ENCODE measurements at places on chromosomes 6 and 20.

DNA sequence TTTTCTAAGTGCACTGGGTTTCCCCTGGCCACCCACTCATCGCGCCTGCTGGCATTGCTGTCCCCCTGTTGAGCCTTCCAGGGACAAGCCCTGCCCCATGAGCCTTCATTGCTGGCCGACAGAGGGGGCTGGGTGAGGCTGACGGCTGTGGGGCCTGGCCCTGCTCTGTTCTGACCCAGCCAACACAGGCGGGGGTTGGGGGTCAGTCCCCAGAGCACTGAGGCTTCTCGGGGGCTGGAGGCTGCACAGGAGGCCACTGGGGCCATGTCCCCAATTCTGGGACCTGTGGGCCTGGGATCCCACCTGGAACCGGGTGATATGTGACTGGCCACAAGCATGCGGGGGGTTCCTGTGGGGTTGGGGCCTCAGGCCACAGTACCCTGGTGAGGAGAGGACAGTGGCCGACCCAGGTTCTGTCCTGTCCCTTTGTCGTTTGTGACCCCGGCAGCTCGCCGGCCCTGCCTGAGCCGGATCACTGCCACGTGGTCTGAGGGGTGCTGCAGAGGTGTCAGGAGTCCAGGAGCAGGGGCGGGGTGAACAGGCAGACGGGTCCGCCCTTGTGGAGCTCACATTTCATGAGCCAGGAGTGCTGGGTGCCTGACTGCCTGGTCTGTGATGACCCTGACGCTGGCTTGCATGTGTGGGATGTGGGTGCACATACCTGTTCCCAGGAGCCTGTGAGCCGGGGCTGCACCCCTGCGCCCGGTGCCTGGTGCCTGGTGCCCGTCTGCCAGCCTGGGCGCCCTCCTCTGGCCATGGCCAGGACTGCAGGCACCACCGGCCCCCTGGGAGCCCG is 2.1 kb upstream of the COL20A1 start:
- no peak for DNase-seq

GRCh38 chr6:144036835-144037195 is 28.8 kb upstream of the PLAGL1 start:
- no peak for DNase-seq

DNA sequence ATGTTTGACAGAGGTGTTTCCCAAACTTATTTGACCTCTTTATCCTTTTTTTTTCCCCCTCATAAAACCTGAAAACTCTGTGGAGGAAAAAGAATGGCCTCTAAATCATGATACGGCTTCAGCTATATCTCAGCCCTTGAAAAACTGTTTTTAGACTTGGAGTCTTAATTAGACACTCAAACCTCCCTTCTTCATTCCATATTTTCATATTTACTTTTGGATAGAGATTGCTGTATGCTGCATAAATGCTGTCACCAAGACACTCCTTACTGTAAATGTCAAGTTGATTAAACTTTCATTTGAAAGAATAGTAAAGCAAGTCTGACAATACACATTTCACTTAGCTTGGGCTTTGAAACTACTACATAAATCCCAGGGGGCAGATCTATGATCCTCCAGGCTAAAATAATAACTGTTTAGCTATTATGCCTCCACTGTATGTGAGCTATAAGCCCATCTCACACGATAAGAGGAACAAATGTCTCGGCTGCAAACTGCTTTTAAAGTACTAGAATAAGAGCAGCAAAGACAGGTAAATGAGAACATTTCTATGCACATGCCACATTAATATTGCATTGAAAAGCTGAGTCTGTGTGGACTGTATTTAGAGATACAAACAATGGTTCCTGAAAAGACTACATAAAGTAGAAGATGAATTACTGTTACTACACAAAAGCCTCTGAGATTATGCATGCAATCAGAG is 141.3 kb upstream of the HMGN3 start:
- no peak for DNase-seq

DNA sequence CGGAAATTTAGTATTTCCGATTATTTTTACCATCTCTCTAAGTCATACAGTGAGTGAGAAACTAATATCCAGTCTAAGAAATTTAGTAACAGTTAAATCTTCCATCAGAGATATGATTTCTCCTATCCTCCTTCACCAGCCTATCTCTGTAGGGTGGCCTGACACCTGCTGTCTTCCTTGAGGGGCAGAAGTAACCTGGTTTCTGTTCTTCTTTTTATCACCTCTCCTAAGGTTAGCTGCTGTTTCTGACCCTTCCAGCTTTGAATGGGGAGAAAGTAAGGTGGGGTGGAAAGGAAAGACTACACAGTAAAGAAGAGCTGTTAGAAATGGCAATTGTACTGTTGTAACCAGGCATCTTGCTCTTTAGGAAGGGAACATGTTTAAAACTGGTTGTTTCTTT is 447.7 kb downstream of the PHF3 start:
- DNase-seq: no peak

DNA sequence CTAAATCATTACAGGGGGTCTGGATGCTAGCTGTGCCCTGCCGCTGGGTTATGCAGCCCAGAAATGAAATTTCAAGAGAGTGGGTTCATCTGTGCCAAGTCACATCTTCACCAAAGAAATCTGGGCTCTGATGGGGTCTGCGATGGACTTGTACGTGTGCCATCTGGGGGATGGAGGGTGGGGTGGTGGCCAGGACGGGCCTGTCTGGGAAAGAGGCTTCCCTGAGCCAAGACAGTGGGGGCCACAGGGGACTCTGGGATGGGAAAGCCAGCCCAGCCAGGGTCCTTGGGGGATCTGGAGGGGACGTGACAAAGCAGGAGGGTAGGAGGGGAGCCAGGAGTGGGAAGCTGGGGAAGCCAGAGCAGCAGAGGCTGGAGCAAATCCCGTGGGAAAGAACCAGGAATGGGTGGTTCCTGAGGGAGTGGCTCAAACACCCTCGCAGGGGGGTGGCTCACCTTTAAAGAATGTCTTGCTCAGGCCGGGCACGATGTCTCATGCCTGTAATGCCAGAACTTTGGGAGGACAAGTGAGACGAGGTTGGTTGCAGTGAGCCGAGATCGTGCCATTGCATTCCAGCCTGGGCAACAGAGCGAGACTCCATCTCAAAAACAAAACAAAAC is 36.3 kb upstream of the SULF2 start:
- no peak for DNase-seq

GRCh38 chr6:127100510-127101140 is 17.8 kb upstream of the RSPO3 start:
- DNase-seq: no peak

DNA sequence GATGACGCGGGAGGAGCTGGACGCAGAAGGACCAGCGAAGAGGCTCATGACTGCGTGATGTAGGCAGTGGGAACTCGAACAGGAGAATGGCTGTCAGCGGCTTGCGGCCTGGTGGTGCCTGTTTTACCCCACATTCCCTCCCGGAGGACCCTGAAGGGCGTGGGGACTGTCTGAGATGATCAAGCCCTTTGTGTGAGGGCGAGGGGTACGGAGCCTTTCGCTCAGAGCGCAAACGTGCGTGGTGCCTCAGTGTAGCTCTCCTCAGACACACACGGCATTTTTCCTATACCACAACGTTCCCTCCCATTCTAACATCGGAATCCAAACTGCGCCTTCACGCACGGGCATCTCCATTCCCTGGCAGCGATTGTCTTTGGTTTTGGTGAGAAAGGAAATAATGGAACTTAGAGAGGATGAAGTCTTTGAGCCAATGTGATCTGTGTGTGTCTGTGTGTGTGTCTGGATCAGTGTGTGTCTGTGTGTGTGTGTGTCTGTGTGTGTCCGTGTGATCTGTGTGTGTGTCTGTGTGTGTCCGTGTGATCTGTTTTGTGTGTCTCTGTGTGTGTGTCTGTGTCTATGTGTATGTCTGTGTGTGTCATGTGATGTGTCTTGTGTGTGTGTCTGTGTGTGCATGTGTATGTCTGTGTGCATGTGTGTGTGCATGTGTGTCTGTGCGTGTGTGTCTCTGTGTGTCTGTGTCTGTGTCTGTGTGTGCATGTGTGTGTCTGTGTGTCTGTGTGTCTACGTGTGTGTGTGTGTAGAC is 5.3 kb downstream of the PTK6 start:
- no peak for DNase-seq

- no peak for DNase-seq
Observed at GRCh38 chr20:63233924-63234323, 1.8 kb upstream of the BIRC7 start.

DNA sequence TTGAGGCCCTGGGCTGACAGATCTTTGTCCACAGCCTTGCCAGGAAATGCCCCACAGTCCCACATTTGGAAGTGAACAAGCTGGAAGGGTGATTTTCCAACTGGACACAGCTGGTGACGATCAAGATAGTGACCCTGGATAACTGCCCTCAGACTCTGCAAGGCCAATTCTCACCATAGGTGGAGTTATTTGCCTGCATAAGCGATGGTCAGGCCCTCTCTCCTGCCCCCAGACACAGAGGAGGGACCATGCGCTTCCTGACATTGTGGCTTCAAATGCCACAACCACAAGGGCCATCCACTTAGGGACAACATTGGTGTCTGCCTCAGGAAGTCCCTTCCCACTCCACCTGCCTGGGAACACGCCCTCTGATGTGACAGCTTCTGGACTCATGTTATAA is 96.0 kb downstream of the JPH2 start:
- DNase-seq: no peak

DNA sequence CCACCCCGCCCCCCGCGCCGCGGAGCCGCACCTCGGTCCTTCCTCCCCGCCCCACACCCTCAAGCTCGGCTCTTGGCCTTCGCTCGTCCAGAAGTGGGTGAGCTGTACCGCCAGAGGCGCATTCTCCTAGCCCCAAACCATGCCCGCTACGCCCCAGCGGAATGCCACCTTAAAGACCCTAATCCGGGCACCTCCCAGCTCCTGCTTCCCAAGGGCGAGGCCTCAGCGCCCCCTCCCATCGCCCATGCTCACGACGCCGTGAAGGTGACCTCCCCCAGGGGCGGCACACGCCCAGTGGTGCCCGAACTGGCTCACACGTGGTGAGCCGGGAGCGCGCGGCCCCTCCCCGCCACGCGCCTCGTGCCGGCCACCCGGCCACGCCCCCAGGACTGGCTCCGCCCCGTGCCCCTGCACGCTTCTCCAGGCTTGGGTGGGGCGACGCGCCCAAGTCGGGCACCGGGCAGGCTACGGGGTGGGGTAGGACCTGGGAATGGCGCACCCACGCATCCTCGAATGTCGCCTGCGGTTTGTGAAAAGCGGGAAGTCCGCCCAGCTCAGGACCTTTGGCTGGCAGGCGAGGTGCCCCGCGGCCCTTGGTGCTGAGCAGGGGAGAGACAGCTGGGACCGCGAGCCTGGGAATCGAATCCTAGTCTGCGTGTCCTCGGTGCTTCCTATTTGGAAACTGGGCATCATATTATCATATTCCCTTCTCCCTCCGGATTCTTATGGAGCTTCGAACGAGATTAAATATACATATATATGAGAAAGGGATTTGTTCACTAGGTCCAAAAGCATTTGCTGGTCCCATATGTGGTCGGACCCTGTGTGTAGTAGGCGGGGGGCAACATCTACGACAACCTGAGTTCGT is 941 bp upstream of the SOX12 start:
- DNase-seq: peak; percentile 68

GRCh38 chr6:28225056-28225834 is at the start of gene ZSCAN9:
Gene ZSCAN9 (plus strand): TSS chr6:28225275. CDS start chr6:28227085, 1,810 bp downstream.
- peak; percentile 22 for DNase-seq

DNA sequence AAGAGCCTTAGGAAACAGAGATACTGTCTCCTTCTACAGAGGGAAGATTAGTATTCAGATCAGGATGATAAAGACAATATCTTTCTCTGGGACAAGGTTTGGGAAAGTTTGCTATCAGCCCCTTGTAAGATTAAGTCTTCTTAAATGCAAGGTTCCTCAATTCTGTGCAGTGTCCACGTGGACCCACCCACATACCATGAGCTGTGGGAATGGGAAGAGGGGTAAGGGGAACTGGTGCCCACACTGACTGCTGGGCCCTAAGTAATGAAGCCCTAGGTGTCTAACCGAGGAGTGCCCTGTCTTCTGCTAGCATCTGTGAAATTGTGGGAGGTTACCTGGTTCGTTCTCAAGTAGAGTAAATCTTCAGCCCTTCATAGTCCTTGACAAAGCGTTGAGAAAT is 5.8 kb upstream of the SSTR4 start:
- no peak for DNase-seq

DNA sequence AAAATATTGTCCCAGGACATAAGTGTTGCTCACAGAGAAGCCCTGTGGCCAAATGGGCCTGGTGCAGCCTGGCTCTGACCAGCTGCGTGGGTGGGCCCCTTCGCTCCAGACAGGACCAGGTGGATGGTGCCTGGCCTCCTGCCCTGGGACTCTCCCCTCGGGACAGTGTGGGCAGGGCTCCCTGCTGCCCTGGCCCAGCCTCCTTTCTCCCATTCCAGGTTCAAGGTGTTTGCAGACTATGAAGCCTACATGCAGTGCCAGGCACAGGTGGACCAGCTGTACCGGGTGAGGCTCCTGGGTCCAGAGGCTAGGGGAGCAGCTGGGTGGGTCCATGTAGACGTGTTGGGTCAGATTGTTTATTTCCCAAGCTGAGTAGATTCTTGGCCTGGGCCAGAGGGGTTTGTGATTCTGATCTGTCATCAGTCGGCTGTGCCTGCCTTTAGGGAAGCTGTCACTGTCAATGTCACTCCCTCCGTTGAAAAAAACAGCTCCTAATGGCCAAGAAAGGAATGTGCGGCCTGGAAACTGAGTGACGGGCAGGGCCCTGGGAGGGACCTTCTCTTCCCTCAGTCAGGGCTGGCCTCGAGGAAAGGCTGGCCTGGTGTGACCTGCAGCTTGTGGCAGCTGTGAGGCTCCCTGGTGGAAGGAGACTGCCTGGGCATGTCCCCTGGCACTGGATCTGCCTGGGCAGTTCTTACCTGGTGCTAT is 47.7 kb downstream of the PYGB start:
- no peak for DNase-seq

DNA sequence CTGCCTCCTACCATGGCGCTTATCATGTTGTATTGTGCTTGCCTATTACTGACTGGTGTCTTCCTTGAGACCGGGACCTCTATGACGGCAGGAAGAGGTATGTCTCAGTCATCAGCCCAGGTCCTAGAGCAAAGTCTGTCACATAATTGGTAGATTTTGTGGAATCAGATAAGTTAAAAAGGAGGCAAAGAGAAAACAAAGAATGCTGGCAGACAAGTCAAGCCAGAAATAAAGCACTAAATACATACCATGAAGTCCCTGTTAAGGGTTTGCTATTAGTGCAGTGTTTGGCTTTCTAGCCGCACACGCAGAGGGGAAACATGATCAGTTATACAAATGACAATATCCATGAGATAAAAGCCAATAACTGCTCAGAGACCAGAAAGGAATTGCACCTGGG is 6.0 kb downstream of the TOMM34 start:
- no peak for DNase-seq

DNA sequence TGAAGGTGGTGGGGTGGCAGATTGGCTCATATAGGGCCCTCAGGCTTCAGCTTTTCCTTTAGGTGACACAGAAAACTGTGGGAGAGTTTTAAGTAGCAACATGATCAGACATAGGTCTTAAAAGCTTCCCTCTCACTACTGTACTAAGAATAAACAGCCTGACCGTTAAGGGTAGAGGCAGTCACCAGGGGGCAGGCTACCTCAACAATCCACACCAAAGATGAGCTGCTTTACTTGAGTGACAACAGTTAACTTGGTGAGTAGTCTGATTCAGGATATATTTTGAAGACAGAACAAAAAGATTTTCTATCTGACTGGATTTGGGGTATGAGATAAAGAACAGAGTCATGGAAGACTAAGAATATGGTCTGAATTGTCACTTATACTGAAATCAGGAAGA is 193.1 kb upstream of the SHLD1 start:
- DNase-seq: no peak
